Osteocyte (in vitro differentiated cells): ENCODE measurements at places on chromosomes 5 and 9. TPM values are rescaled to one million over a fixed set of nuclear protein-coding genes. Genes with fewer than 3 reads are reported as not detected.

LCN9 gene
- total RNA-seq: not detected in 2 replicates

DNA sequence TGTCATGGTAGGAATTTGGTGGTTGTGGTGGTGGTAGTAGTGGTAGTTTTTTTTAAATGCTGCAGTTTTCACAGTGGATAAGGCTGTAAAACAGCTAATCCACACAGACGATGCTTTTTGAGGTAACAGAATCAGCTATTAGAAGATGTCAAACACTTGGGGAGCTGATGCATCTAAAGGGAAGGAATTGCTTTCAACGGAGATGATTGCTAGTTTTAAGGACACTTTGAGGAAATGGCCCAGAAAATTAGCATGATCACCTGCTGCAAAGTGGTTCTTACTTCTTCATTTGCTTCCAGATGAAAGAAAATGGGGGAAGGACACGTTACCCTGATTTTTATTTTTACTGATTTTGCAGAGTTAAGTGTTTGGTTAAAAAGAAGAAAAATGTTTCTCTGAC is 178.2 kb upstream of the ATP10B start:
- no peak for DNase-seq

DNA sequence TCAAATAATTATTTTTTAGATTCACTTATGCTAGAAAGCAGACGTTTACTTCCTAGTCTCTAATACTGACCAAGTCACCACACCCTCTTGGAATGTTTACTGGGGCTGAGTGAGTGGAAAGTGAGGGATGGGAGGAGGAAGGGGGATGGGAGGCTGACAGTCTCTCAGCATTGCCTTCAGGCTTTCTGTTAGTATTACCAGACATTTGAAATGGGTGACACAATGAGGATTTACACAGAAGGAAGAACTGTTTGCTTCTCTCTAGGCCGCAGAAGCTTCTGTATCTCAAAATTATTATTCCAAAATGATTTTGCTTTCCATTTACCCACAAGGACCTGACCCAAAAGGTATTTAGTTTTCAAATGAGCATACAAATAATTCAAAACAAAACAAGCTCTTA is 232.8 kb upstream of the ZNF608 start:
- no peak for DNase-seq

DNA sequence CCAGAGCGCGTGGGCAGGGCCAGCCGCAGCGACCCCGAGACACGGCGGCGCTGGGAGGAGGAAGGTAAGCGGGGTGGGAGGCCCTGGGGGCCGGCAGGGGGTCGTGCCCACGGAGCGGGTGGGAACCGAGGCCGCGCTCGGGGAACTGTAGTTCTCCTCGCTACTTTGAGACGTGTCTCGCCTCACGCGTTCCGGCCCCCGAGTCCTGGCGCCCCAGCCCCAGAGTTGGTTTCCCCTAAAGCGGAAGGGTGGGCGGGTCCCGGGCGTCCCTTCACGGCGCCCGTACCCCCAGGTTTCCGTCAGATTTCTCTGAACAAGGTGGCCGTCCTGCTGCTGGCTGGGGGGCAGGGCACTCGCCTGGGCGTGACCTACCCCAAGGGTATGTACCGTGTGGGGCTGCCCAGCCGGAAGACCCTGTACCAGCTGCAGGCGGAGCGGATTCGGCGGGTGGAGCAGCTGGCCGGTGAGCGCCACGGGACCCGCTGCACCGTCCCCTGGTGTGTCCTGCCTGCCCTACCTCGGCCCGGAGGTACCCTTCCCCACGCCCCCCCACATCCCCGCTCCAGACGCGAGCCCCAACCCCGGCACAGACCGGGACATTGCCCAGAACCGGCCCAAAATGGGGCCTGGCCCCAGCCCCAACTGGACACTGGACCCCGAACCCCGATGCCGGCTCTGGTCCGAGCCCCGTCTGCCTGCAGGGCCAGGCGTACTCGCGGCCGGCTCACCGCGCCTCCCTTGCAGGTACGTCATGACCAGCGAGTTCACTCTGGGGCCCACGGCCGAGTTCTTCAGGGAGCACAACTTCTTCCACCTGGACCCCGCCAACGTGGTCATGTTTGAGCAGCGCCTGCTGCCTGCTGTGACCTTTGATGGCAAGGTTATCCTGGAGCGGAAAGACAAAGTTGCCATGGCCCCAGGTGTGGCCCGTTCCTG is 709 bp downstream of the UAP1L1 start:
- DNase-seq: no peak

PCDHAC2 gene
- 2.3 and 3.0 TPM in 2 replicates for total RNA-seq

- DNase-seq: no peak
These were observed 843 bp downstream of the BSPRY start for GRCh38 chr9:113350107-113350661.

DNA sequence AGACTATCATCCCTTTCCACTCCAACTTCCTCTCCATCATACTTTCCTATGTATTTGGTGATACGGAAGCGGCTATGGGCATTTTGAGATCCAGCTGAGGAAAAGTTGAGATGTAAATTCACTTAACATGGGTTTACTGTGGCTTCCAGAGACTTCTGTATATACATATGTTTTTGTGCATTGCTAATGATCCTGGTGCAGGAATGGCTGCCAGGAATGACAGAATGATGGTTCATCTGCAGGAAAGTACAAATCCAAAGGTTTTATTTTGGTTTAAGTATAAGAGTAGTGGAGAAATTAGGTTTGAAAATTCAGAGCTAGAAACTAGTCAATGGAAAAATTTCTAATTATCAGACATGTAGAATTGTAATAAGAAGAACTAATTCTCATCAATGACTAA is 95.0 kb upstream of the PAM start:
- no peak for DNase-seq

- no peak for DNase-seq
These were observed 52.7 kb upstream of the OSMR start for GRCh38 chr5:38793099-38793498.

DNA sequence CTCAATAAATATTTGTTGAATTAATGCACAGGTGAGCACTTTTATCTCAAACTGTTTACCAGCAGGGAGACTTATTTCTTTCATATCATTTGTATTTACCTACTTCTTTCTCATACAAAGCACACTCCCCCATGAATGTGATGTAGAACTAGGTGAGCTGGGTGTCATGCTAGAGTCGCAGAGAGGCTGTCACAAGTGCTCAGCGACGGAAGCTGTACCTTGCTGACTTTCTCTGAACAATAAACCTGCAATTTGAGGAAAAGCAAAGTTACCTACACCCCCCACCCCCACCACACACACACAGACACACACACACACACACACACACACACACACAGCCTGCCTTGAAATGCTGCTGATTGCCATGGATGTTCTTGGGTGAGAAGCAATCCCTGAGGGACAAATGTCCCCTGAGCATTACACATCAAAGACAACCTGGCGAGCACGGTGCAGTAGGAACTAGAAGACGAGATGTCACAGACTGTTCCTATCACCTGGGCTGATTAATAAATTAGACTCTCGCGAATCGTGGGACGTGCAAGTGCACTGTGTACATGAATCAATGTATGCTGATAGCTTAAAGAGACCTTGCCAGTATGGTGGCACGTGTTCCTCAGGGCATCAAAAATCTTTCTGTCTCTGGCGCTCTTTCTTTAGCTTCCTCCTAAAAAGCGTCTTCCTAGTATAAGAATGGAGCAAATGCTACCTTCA is 66.1 kb downstream of the BRINP1 start:
- DNase-seq: no peak

- no peak for DNase-seq
These were observed 126.0 kb downstream of the CDC42SE2 start for GRCh38 chr5:131389869-131390265.

GRCh38 chr9:99748676-99749075 is 73.0 kb upstream of the NR4A3 start:
- DNase-seq: no peak

TRIP13 gene
- total RNA-seq: 4.1 and 6.9 TPM in 2 replicates

GRCh38 chr5:112921026-112921832 is 798 bp downstream of the REEP5 start:
- DNase-seq: peak; percentile 87

LOX gene
- 72.0 and 75.8 TPM in 2 replicates for total RNA-seq

LCN12 gene
- total RNA-seq: 0.57 and 1.4 TPM in 2 replicates

GRCh38 chr5:5372930-5373329 is 49.5 kb upstream of the ICE1 start:
- no peak for DNase-seq

DNA sequence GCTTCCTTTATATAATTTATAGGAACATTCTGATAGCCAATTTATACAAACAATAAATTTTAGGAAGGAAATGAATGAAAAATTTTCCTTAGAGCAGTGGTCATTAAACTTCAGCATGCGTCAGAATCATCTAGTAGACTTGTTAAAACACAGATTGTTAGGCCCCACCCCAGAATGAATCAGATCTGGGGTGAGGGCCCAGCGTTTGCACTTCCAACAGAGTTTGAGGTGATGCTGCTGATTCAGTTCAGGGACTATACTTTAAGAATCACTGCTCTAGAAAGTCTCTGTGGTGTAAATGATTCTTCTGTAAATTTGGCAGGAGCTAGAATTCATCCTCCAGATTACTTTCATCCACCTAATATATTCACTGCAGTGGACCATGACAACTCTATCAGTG is 80.4 kb downstream of the SLC12A2 start:
- DNase-seq: no peak

PCDHA9 gene
- 1.7 and 1.8 TPM in 2 replicates for total RNA-seq

OGN gene
- total RNA-seq: 3.9 and 5.5 TPM in 2 replicates

- no peak for DNase-seq
These were observed 70.6 kb upstream of the S1PR3 start for GRCh38 chr9:88920645-88921044.

GRCh38 chr5:153718713-153719112 is 228.2 kb downstream of the GRIA1 start:
- no peak for DNase-seq

GRCh38 chr9:68651280-68651893 is 53.7 kb upstream of the PIP5K1B start:
- no peak for DNase-seq

DNA sequence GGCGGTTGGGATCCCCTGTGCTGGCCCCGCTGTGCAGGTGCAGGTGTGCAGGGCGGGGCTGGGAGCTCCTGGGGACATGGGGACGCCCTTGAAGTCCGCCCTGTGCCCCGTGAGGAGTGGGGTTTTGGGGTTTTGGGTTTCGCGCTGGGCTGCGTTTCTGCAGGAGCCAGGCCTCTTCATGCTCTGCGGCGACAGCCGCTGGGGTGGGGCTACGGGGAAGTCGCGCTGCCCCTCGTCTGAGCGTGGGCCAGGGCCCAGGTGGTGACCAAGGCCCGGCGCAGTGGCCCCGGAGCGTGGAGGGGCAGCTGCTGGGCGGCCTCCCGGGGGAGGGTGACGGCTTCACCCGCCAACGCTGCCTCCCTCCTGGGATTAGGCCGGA is 47.8 kb upstream of the IRX4 start:
- DNase-seq: peak; percentile 79

DNA sequence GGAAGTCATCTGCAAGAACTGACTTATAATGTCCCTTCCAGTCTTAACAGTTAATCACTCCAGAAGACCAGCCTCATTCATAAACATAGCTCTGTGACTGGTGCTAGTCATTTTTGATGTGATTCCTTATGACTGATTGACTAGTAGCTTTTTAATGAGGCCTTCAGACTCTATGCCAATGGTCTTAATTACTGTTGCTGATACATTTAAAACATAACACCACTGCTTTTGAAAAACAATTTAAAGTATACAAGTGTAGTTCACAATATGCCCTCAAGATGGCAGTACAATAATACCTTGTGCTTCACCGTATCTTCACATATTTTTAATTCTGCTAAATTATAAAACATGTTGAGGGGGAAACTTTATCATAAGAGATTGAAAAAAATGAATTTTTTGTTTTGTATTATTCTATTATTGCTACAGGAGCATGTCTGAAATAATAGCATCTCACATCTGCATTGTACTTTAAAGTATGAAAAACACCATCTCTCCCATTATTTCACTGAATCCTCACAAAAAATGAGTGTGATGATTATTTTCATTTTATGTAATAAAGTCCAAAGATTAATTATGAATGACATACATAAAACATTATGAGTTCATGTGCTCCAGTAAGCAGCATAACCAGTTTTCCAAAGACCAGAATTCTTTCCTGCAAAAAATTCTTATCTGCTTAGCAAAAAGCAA is 55.2 kb upstream of the SHISAL2B start:
- no peak for DNase-seq

KCTD16 gene
- total RNA-seq: 0.37 and 0.51 TPM in 2 replicates

- no peak for DNase-seq
These were observed 3.3 kb downstream of the SNAPC3 start for GRCh38 chr9:15426019-15426418.

GRCh38 chr9:131610231-131610761 is 65.0 kb downstream of the PRRT1B start:
- no peak for DNase-seq

DNA sequence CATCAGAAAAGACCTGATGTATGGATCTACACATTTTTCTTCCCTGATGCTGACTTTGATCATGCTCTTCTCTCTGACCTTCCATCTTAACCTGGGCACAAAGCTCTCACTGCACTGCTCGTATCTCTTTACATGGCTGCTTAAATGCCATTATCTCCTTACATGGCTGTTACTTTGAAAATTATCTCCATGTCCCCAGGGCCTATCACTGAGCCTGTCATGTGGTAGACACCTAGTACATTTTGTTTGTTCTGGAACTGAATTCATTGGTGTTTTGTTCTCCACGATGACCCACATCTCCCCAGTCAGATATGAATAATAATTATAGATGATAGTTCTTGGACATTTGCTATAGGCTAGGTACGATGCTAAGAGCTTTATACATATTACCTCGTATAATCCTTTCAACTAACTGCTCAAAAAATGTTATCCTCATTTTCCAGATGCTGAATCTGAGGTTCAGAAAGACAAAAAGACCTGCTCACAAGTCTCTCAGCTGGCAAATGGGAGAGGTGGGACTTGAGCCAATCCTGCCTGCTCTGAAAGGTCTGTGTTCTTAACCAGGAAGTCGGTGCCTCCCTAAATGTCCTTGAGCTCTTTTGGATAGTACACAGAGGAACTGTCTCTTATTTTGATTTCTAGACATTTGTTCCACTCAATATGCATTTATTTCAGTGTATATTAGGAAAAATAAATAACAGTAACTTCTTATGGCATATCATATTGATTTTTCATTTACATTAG is 9.8 kb upstream of the CPEB4 start:
- DNase-seq: no peak

GRCh38 chr5:120463991-120464626 is at the start of gene PRR16:
Gene PRR16, plus strand, starts transcription at chr5:120464300.
- peak; percentile 90 for DNase-seq

- no peak for DNase-seq
These were observed 81.1 kb downstream of the JAKMIP2 start for GRCh38 chr5:147701468-147701867.

GRCh38 chr5:165393839-165394238 is 1888.4 kb downstream of the MAT2B start:
- no peak for DNase-seq

CSF1R gene
- total RNA-seq: 1.1 and 1.2 TPM in 2 replicates

GRCh38 chr5:6469836-6470235 is 21.2 kb downstream of the UBE2QL1 start:
- no peak for DNase-seq

NEURL1B gene
- 1.5 and 1.7 TPM in 2 replicates for total RNA-seq

HTR1A gene
- total RNA-seq: not detected in 2 replicates

- no peak for DNase-seq
These were observed 2.2 kb downstream of the LHX3 start for GRCh38 chr9:136202454-136203407.

BARHL1 gene
- total RNA-seq: not detected in 2 replicates
